ENCODE measurements at places on chromosomes 1 and 21.

GRCh38 chr21:15249285-15249993, 184.6 kb upstream of the NRIP1 start:
- DNase-seq: no peak

- no peak for DNase-seq
These were observed 22.8 kb downstream of the S100A6 start for GRCh38 chr1:153513023-153513422.

- DNase-seq: no peak
These were observed 19.0 kb upstream of the LRRC52 start for GRCh38 chr1:165524639-165525285.

DNA sequence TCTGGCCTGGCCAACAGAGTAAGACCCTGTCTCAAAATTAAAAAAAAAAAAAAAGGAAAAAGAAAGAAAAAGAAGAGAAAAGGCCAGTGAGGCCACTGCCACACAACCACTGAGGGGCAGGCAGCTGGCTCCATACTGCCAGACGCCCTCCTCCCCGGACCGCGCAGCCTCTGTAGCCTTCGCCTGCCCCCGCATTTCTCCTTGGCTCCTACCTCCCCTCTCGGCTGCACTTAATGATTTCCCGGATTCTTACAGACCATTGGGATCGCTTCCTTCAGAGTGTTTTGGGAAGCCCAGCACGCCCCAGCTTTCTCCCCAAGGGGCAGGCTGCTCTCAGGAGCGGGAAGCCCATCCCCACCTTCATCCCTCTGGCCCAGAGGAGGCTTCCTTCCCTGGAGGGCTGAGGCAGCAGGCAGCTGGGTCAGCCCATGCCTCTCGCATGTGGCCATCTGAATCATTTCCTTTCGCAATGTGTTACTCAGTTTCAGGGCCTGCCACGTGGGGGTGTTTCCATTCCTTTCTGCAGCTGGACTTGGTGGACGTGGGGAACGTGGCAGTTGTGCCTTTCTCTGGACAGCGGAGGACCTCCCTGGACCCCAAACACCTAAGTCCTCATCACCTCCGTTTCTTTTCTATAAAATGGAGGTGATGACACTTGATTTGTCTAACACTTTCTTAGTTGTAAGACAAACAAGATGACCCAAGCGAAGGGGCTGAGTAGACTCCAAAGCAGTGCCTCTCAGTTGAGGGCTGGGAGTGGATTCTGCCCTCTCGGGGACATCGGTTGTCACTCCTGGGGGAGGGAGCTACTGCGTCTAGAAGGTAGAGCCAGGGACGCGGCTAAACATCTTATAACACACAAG, 2.3 kb downstream of the SLC2A5 start:
- no peak for DNase-seq

GRCh38 chr1:112815376-112815775, 100.2 kb upstream of the PPM1J start:
- no peak for DNase-seq

- peak; percentile 13 for DNase-seq
These were observed 40.4 kb downstream of the ST3GAL3 start for GRCh38 chr1:43747736-43748135.

- DNase-seq: no peak
These were observed 71.9 kb downstream of the CASZ1 start for GRCh38 chr1:10724511-10724910.

DNA sequence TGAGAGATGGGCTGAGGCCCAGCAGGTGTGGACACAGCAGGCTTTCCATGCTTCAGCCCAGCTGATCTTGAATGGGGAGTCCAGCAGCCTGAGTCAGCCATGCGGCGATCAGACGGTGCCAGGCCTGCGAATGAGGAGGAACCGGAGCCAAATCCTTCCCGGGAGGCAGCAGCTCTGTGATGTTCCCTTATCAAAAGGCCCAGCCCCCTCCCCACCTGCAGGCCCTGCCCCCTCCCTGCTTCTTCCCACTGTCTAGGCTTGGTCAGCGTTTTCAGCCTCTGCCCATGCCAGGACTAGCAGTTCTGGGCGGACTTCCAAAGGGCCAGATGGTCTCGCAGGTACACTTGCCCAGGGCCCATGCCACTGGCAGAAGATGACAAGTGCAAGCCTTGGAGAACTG, 253.8 kb downstream of the KAZN start:
- DNase-seq: no peak

DNA sequence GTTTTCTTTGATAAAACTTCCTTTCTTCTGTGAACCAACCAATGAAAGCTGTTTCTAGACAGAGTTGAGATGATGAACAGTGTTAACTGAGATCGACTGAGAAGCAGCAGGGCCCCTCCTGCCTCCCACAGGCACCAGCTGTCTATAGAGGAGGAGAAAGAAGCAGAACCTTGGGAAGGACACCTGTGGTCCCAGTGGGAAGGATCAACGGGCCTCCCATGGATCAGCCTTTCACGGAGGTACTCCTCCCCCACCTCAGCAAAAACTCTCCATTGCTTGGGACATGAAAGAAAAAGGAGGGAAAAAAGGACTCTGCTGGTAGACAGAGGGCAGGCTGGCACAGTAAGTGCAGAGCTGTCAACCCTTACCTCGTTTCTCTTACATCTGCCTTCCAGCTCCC, 40.5 kb downstream of the PLPPR5 start:
- DNase-seq: peak; percentile 34

DNA sequence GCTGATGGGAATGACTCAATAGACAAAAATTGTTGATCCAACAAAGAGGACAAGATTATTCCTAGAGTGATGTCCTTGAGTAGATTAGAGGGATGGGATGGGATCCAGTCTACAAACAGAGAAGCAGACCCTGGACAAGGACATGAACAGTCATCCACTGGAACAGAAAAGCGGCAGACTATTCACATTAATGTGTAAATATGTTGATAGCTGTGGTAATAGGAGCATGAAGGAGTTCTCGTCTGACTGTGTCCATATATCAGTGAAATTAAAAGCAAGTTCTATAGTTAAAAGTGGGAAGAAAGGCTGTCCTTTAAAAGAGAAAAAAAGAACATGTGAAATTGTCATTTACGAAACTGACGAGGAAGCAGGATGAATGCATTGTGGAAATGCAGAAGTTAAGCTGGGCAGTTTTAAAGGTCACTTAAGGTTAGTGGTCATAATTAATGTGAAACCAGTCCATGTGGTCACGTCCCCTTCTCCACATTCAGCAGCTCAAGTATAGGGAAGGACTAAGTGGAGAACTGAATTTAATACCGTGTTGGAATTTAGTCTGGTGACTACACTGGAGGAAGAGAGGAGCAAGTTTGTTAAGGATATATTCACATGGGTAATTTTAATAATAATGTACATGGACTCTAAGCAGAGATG, 62.1 kb downstream of the PIK3R3 start:
- DNase-seq: no peak

DNA sequence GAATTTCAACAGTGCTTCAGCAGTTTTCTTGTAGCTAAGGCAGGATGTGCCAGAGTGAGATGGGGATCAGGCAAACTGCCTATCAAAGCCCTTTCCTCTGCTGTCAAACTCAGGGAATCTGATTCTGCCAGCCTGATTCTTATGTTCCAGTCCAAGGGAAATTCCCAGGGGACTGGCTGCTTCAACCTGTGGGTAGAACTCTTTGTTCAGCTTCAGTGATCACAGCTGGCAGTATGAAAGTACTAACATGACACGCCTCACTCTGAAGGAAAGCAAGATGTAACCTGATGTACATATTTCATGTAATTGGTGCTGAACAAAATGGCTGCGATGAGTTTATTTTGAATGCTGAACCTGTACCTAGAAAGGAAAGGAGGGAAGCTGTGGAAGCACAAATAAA, 40.1 kb upstream of the SLC5A9 start:
- peak; percentile 96 for DNase-seq

- peak; percentile 52 for DNase-seq
These were observed 17.1 kb upstream of the KCND3 start for GRCh38 chr1:112006416-112007025.

DNA sequence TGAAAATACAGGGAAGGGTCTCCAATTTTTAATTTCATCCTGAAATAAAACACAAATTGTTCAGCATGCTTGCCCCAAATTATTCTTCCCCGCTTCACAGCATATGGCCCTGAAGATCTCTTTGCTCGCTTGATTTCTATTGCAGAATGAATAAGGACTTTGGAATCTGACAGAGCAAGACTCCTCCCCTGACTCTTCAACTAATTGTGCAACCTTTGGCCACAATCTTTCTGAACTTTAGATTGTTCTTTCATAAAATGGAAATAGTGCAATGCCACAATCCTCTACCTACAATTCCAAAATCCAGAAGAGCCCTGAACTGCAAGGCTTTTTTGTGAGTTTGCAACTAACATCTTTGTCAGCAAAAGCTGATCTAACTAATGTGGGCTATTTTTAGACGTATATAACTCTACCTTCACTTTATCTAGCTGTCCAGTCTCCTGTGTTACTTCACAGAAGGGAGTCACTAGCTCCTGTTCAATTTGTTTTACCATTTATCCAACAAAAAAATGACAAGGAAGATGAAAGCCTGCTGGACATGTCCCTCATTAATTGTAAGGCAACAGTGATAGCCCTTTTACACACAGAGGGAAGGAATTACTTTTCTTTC, 13.4 kb downstream of the RNASEL start:
- DNase-seq: no peak

GRCh38 chr1:151457911-151458801, 1.1 kb downstream of the POGZ start:
- DNase-seq: peak; percentile 91

- no peak for DNase-seq
These were observed 7.5 kb downstream of the LRRC8C start for GRCh38 chr1:89640440-89640839.

DNA sequence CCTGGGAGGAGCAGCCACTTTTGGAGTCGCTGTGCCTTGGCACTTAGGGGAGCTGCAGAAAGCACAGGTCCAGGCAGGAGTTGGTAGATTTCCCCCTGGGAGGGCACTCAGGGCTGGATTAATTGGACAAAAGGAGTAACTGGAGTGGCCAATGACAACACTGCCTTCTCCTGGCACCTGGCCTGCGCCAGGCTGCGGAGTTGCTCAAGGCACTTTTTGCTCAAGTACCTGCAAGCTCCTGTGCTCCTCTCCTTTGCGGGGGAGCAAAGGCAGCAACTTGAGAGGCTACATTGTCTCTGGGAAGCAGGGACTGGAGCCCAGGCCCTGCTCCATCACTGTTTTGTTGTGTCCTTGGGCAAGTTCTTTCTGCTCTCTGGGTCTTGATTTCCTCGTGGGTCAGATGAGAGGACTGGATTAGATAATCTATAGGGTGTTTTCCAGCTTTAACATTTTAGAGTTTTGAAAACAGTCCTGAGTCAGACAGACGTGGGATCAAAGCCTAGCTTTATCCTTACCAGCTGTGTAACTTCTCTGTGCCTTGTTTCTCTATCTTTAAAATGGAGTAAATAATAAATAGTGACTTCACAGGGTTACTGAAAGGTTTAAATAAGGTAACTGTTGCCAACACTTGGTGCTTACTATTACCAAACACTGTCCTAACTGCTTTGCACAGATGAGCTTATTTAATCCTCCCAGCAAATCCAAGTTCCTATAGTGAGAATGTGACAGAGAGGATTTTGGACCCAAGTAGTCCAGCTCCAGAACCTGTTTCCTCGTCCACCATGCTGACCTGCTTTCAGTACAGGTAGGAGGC, 18.0 kb upstream of the GRHL3 start:
- DNase-seq: no peak

DNA sequence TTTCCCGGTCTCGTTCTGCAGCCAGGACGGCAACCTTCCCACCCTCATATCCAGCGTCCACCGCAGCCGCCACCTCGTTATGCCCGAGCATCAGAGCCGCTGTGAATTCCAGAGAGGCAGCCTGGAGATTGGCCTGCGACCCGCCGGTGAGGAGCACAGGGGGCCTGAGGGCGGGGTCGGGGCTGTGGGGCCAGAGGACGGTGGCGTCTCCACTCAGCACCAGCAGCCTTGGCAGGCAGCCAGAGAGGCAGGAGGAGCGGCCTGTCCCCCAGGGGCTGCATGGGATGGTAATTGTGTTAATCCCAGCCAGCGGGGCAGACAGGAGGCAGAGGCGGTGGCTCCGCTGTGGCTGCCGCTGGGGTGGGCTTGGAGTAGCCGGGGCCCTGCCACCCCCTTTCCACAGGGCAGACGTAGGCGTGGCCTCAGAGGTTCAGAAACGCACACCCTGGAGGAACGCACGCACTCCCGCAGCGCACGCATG, 12.1 kb downstream of the SAMD11 start:
- DNase-seq: peak; percentile 99

DNA sequence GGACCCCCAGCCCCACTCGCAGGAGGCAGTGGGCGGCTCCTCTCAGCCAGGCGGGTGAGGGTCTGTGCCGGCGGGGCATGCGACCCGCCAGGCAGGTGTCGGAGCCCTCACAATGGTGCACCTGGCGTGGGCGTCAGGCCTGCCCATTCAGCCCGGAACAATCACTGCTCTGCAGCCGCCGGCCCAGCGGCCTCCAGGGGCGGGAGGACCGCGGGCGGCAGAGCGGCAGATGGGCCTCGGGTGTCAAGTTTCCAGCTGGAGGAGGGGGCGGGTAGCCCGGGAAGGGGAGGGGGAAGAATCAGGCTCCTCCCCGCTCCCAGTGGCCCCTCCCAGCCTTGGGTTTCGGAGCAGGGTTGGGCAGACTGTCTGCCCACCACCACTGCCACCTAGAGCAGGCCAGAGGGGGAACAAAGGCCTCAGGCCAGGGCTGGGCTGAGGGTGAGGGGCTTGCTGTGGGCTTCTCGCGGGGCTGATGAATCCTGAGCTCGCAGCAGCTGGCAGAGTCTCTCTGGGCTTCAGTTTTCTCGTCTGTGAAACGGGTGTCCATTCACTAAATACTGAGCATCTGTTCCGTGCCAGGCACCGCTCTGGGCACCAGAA, 39.5 kb upstream of the CASZ1 start:
- peak; percentile 96 for DNase-seq

DNA sequence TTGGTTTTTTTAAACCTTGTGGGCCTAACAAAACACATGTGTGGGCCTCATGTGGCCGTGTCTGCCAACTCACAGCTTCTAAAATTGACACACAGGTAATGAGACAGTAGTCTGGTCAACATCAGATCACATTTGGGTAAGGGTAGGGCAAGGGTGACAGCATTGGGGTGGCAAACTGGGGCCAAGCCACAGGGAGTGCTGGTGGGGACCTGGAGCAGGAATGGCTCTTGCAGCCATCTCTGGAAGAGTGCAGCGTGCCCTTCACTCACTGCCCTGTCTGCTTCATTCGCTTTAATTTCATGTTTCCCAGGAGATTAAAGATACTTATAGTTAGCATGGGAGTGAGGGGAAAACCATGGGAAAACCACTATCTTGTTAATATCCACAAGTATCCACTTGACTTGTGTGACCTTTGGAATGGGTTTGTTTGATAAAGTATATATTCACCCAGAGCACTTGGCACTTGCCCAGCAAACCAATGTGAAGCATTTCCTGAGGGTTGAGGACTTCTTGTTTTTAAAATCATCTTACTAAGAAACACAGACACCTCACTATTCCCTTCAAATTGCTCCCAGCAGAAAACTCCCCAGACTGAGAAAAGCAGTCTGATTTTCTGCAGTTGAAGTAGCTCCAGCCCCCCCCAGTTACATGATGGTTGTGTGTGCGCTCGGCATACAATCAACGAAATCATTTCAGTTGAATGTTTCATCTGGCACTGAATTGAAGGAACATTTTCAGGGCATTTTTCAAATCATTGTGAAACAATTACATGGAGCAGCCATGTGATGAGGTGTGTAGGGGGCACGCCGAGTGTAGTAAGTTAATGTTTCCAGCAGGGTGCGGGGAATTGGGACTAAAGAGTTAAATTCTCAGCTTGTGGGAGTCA, 175.7 kb downstream of the VPS13D start:
- no peak for DNase-seq

GRCh38 chr1:33168556-33169289, 13.1 kb downstream of the TRIM62 start:
- DNase-seq: no peak

GRCh38 chr21:41453198-41453597, 27.2 kb downstream of the MX1 start:
- no peak for DNase-seq

Data from NCI-H82 (cell line).